Stimulated activated CD4-positive, alpha-beta T cell treated with anti-CD3 and anti-CD28 coated beads, Interleukin-12 subunit alpha, Interleukin-12 subunit beta, amount 100 ng/mL, for 4 hours (primary cell): ENCODE measurements at places on chromosomes 1 and 21.

DNA sequence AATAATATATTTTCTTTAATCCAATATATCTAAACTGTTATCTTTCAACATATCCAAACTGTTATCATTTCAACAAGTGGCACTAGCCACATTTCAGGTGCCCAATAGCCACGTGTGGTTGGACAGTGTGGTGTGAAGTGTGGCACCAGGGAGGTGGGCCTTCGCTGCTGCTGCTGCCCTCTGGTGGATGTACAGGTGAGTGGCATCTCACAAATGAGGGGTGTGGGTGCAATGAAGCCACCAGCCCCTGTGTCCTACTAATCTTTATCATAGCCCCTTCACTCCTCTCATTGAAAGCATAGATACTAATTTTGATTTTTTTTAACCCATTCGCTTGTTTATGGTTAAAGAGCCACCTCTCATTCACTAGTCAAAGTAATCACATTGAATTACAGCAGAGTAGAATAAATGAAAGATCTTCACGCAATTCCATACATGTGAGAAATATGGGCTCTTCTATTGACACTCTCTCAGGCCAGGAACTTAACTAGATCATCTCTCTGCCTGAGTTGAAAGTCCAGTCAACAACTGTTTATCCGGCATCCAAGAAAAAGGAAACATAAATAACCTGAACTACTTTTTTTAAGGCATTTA is 499.2 kb downstream of the OMA1 start:
- peak; percentile 10 for DNase-seq

DNA sequence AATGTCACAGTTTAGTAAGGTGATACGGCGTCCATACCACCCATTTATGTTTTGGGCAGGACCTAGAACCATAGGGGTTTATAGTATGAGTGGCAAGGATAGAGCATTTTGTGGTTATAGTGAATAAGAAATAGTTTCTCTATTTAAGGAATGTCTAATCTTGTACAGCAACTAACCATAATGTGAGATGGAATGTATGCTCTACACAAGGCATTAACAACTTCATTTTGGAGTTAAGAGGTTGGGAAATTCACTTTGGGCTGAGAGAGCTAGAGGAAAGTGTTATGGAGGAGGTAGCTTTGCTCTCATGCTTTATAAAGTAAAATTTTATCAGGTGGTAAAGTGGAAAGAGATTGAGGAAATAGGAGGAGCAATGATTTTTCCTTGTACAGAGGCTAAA is 3.0 kb upstream of the MCL1 start:
- no peak for DNase-seq

GRCh38 chr1:12669529-12670068 is 25.7 kb downstream of the AADACL4 start:
- no peak for DNase-seq

DNA sequence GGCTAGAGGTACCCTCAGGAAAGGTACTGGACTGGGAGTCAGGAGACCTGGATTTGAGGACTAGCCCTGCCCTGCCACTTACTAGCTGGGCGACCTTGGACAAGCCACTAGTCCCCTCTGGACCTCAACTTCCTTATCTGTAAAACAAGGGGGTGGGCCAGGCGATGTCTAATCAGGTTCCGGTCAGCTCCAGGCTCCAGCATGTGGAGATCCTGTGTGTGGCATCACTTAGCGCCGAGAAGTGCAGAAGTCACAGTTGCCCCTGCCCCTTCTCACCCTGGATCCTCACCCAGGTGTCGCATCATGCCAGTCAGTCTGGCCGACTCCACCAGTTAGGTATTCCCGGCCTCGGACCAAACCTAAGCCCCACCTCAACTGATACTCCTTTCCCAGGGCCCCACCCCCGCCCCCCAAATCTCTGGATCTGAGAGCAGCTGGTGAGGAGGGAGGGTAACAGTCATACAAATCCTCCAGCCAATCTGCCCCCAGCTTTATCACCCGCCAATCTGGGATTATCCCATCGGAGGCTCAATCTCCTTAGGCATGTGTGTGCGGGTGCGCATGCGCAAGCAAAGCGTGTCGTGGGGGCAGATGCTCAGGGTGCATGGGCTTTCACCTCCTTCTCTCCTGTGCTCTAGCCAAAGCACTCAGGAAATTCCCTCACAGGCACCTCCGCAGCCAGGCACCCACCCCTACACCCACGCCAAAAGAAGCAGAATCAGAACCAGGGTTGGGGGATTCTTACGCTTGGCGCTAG is 5.4 kb downstream of the CELF3 start:
- no peak for DNase-seq

DNA sequence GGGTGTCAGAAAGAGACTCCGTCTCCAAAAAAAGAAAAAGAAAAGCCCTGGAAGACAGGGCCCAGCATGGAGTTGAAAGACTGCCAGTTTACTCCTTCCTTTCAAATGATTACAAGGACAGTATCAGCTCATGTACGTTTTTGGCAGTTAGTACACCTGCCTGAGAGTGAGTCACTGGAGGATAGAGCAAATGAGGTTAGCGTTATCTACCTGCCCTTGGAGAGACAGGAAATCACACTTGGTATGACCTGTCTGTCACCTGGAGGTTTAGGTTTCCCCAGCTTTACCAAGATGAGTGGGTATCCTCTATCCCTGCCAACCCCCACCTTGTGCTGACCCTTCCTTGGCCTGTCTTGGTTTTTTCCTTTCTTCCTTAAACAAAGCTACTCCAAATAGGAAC is 96.8 kb upstream of the BMP8A start:
- no peak for DNase-seq

- DNase-seq = no peak
Observed at GRCh38 chr21:33238565-33239255, 9.0 kb downstream of the IFNAR2 start.

GRCh38 chr1:91707114-91707889 is 178.6 kb downstream of the TGFBR3 start:
- DNase-seq = no peak

- no peak for DNase-seq
Observed at GRCh38 chr1:59138402-59138801, 158.5 kb upstream of the FGGY start.

DNA sequence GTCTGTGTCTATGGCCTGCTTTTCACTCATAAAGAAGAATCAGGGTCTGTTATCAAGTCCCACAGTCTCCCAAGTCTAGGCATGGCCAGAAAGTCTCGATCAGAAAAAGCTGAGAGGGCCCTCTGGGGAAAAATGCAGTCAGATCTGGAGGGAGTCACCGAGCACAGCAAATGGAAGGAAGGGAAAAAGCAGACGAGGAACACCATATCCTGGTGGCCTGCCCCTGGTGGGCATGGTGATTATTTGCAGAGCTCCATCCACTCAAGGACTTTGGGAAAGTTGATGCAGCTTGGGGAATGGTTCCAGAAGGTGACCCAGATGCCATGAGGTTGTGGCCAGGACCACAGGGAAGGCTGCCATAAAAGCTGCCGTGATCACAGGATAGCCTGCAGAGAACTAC is 189.1 kb downstream of the CLIC6 start:
- DNase-seq = no peak

DNA sequence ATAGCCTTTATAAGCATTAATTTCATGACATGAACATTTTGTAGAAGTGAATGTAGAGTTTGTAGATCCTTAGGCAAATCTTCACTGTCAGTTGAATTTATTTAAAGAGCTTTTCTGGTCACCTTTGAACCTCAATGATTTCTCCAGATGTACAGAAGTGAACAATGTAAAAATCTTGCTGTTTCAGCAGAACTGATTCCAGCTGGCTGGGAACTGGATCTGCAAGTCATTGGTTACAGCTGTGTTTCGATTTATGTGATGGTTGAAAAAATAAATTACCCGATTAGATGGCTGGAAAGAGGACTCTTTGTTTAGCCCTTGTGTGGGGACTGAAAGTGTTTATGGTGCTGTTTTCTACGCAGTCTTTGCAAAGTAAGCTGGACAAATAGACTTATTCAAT is 849.8 kb downstream of the USP25 start:
- no peak for DNase-seq

GRCh38 chr1:89516055-89516454 is 8.6 kb upstream of the LRRC8B start:
- DNase-seq = no peak

DNA sequence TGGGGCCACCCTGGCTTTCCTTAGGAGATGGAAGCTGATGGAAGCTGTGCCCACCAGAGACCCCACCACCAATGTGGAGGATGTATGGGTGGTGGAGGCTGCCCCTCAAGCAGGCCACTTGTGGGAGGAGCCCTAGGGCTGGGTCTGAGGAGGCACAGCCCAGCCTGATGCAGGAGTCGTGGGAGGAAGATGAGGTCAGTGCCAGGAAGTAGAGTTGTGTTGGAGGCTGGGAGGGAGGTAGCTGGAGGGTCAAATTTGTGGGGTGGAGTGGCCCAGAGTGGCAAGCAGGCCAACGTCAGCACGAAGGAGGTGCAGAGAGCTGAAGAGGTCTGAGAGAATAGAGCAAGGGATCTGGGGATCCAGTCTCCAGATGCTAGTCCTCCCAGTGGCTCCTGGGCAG is 119.0 kb upstream of the USP24 start:
- DNase-seq = no peak

GRCh38 chr1:10070206-10070605 is 37.4 kb downstream of the UBE4B start:
- no peak for DNase-seq

- DNase-seq = no peak
Observed at GRCh38 chr1:91700332-91700731, 185.6 kb downstream of the TGFBR3 start.

DNA sequence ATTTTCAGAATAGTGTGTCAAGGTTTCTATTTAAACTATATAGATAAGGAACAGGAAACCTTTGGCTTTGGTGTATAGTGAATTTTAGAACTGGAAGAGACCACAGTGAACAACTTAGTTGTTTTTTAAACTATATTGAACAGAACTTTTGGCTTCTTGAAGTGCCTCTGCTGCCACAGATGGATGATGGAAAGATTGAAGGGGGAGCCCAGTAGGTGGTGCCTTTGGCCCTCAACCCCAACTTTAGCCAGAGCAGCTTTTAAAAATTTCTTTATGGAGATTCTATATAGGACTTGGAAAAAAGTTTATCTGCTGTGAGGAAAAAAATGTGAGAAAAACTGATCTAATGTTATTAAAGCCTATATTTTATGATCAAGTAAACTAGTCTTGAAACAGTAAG is 50.2 kb downstream of the SWT1 start:
- DNase-seq = no peak

GRCh38 chr1:235473806-235474205 is 30.4 kb downstream of the B3GALNT2 start:
- DNase-seq = no peak

GRCh38 chr1:218266356-218266755 is 18.7 kb upstream of the RRP15 start:
- no peak for DNase-seq

- no peak for DNase-seq
Observed at GRCh38 chr1:23149114-23149513, 19.5 kb downstream of the LUZP1 start.

- no peak for DNase-seq
Observed at GRCh38 chr1:168567007-168567406, 9.4 kb upstream of the XCL1 start.

DNA sequence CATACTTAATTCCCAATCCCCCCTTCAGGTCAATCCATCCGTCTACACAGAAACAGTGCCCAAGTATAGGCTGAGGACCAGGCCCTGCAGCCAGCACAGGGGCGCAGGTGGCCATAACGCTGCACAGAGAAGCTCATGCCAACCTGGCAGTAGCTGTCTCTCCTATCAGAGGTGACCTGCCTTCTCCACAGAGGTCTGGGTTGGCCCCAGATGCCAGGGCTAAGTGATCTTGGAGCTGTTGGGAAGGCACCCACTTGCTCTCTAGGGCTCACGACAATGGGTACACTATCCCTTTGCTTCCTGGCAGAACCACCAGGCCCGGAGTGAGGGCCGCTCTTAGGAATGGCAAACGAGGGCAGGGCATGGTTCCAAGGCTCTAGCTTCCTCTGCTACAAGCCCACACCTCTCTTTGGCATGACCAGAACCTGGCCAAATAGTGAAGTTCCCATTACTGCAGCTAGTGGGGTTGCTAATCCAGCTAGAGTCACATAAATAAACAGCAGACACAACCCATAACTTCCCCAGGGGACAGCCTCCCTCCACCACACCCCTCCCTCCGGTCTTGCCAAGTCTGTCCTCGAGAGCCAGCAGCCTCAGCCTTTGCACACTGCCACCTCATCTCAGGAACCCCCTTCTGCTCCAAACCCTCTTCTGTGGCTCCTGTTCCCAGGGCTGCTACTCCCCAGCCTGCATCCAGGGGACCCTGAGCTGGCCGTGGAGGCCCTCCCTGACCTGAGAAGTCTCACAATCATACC is 113.0 kb downstream of the GLIS1 start:
- DNase-seq = no peak
